ENCODE measurements at places on chromosomes 6 and 20.

GRCh38 chr6:14055541-14055940 lies 62.0 kb upstream of the CD83 start:
- no peak for DNase-seq

- DNase-seq = no peak
These were observed 98.7 kb upstream of the SGK1 start for GRCh38 chr6:134416418-134417154.

DNA sequence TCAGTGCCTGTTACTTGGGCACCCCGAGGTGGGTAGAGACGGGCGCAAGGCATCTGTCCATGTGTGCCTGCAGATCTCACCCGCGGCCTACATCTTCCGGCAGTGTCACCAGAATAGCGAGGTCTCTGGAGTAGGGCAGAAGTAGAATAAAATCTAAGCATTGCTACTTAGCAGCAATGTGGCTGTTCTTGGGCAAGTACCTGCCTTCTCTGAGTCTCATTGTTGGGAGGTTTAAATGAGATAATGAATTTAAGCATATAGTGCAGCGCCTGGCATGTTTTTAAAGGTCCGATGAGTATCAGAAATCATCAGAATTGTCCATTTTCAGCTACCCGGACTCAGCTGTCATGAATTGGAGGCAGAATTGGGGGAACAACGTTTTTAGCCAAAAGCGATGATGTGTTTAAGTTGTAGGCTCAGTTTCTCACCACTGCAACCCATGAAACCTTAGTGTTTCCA lies 800 bp downstream of the ABCC10 start:
- DNase-seq = no peak

DNA sequence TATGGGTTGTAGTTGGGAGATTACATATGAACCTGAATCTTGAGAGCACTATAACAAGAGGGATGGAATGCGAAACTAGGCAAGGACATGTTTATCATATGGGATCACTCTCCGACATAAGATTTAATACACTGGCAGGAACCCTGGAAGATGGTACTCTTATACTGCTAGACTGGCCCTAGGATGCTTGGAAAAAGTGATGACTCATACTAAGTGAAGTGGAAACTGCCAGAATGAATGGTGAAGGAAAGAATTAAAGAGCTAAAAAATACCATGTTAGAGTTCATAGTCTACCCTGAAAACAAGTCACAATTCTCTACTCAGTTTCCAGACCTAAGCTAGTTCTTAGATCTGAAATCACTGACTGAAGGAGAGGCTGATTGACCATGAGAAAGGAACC lies 45.5 kb upstream of the THEMIS start:
- DNase-seq = no peak

GRCh38 chr6:30060606-30061091 lies 416 bp upstream of the POLR1H start:
- DNase-seq = peak; percentile 42

DNA sequence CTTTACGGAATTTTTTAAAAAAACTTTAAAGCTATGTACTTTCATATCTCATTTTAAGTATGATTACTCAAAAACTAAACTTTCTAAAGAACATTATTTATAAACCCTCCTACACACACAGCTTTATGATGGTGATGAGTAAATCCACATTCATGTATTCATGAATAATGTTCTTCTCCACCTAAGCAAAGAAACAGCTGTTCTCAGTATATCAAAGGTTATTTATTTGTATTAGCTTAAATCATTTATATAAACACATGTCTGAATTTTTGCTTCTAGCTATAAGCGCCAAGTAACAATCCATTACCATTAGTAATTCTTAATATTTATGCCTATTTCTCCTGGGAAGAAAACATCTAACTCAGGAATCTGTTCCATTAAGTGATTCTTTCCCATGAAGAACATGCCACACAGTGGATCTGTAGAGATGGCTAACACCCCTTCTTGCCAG lies 63.3 kb downstream of the SMLR1 start:
- no peak for DNase-seq

DNA sequence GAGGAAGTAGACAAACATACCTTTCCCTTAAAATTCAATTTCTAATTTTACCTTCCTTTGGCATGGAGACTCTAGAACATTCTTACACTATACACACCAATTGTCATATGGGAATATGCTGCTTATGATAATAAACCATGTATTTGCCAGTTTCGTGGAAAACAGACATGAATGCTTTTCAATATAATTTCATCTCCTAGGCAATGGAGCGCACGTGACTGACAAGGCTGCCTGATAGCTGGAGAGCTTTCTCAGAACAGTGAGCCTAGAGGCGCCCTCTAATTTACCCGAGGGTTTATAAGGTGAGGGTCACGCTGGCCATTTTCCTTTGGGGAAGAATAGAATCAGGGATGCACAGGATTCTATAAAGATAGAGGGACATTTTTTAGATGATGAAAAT lies 56.5 kb downstream of the PRR18 start:
- no peak for DNase-seq

- DNase-seq = no peak
These were observed 258.4 kb downstream of the CD83 start for GRCh38 chr6:14375930-14376329.

GRCh38 chr6:63790334-63790733 lies 154.7 kb downstream of the PHF3 start:
- no peak for DNase-seq

DNA sequence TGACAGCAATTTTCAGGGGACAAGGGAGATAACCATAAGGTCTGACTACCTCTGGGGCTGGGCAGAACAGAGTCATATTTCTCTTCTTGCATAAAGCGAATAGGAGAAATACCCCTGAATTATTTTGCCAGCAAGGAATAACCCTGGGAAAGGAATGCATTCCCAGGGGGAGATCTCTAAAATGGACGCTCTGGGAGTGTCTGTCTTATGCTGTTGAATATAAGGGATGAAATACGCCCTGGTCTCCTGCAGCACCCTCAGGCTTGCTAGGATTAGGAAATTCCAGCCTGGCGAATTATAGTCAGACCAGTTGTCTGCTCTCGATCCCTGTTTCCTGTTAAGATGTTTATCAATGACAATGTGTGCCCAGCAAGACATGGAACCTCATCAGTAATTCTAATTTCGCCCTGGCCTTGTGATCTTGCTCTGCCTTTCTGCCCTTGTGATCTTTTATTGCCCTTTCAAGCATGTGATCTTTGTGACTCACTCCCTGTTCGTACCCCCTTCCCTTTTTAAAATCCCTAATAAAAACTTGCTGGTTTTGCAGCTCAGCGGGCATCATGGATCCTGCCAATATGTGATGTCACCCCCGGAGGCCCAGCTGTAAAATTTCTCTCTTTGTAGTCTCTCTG lies 221.6 kb upstream of the HS3ST5 start:
- no peak for DNase-seq

- DNase-seq = no peak
These were observed 12.5 kb upstream of the EBF4 start for GRCh38 chr20:2680046-2680445.

- no peak for DNase-seq
These were observed 15.6 kb upstream of the CBFA2T2 start for GRCh38 chr20:33474097-33474873.

GRCh38 chr20:31851240-31851955 lies 6.0 kb upstream of the FOXS1 start:
- no peak for DNase-seq

Measured in activated naive CD4-positive, alpha-beta T cell treated with anti-CD3 and anti-CD28 coated beads, Interleukin-2, amount 10 ng/mL, durations not matched to agents 7 days and 5 days (primary cell).